ENCODE measurements at places on chromosomes 11 and 22.

DNA sequence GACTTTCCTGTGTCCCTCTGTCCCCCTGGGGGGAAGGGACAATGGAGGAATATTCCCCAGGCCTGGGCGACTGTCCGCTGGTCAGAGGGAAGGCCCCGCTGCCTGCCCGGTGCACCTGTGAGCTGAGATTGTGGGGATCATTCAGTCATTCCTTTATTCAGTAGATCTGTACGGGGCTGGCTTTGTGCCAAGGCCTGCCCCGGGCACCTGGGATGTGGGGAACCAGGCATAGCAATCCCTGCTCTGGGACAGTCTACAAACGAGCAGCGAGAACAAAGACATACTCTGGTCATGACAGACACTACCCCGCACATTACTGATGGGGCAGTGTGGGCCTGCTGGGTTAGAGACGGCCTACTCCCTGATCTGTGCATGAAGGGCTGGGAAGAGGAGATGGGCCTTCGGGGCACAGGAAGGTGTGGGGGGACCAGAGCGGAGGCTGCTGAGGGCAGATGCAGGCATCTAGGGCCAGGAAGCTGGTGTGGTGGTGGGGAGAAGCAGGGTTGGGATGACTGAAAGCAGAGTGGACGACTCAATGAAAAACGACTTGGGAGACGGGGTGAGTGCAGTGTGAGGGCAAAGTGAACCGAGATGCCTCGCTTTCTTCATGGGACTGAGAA is 1.8 kb upstream of the MYO7A start:
- DNase-seq, result no peak

DNA sequence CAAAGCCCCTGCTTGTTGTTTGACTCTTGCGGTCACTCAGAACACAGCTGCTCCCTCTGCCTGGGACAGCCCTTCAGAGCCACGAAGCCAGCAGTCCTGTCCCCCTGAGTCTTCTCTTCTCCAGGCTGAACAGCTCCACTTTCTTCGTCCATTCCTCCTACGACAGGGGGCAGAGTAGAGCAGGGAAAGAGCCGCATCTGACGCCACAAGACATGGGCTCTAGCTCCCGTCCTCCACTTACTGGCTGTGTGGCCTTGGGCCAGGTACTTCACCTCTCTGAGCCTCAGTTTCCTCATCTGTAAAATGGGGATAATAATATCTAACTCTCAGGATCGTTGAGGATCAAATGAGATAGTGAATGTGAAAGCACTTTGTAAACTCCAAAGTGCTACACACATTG is 29.9 kb downstream of the CHRDL2 start:
- no peak for DNase-seq

- no peak for DNase-seq
Measured at GRCh38 chr22:26979294-26979693, 321.9 kb downstream of the MIAT start.

- no peak for DNase-seq
Measured at GRCh38 chr11:22454461-22455090, 116.4 kb downstream of the SLC17A6 start.

GRCh38 chr11:12770966-12771597 is 96.9 kb downstream of the TEAD1 start:
- DNase-seq, result no peak

DNA sequence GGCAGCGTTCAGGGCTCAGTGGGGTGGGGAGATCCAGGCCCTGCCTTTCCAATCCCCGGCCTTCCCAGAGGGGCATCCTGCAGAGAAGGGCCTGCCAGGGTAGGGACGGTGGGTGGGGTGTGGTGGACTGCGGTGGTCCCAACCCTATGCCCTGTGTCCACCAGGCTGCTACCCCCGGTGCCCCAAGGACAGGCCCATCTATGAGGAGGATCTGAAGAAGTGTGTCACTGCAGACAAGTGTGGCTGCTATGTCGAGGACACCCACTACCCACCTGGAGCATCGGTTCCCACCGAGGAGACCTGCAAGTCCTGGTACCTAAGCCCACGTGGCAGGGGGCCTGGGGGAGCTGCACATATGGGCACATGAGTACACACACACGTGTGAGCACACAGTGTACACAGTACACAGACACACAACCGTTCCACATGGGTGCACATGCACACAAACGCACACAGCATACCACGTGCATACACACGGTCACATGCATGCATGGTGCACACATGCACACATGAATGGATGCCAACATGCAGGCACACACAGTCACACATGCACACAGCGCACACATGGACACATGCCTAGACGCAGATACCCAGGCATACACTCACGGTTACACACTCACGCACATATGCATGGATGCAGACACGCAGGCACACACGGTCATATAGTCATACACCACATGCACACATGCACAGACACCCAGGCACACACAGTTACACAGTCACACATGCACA is 16.1 kb downstream of the MUC2 start:
- DNase-seq, result no peak

- DNase-seq, result no peak
Measured at GRCh38 chr11:134576286-134576685, 164.2 kb upstream of the B3GAT1 start.

DNA sequence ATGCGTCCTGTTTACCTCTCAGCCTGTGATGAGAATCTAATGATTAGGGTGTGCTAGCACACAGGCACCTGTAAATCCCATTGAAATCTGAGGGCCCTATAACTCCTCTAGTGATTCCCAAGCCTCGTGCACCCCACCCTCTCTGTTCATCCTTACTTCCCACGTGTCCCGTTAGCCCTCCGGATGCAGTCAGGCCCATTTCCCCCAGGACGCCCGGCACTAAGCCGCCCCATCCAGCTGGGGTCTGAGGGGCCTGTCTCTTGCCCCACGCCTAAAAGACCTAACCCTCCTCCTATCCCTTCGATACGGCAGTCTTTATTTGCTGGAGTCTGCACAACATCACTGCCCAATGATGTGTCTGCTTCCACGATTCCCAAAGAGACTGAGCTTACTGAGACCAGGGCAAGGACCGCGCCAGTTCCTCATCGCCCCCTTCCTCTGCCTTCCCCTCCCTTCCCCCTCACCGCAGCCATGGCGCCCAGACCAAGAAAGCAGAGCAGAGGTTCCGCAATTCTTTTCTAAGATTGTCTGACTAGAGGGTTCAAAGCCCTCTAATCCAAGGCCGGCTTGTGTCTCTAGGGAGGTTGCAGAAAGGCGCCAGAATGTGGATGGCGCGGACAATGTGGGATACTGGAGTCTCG is 1.1 kb upstream of the FADS2 start:
- peak; percentile 58 for DNase-seq

- DNase-seq, result no peak
Measured at GRCh38 chr11:133984828-133985227, 28.1 kb upstream of the IGSF9B start.

- no peak for DNase-seq
Measured at GRCh38 chr22:45246060-45246985, 5.6 kb upstream of the KIAA0930 start.

DNA sequence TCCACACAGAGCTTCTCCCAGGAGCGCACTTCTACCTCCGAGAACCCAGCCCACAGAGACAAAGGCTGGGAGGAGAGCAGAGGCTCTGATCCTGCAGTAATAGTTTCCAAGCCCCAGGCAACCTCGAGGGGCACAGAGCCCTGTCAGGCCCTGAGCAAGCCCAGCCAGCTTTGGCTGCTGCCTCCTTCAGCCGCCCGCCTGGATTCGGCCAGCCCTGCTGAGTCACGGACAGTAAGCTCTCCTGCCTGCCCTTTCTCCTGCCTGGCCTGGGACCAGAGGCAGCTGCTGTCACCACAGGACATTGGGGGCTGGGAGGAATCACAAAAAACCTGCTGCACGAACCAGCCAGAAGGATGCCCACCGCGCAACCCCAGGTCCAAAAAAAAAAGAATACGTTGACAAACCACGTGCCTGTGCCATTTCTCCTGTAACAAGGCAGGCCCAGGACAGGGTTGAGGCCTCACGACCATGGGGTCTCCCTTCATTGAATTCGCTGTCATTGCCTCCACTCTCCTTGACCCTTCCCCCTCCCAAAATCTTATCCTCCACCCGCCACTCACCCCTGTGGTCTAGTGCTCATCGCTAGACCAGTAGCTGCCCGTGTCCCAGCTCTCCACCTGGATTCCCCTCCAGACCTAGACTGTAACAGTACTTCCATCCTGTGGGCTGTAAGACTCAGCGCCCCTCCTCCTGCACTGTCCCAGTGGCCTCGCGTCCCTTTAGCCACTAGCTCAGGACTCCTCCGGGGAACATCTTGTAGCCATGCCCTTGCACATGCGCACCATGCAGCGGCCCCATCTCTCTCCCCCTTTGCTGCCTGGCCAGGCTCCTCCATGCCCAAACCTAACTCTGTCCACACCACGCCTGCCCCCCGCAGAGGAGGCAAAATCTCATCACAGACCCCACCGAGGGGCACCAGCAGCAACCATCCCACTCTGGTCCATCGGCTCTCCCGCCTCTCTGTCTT is 7.4 kb upstream of the SLC22A12 start:
- no peak for DNase-seq

DNA sequence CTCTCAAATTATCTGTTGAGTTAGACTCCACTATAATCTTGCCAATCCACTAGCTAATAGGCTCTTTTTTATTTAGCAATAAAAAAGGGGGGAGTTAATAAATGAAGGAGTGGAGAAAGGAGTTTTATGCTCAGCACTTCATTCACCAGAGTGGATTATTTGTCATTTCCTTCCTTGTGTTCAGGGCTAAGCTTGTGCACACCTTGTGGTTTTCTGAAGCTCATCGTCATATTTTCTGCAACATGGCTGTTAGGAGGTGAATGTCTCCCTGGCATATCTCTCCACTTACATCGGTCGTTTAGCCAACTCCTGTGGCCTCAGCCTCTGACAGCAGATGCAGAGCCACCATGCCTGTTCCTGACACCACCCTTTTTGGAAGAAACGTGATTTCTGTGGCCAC is 83.9 kb upstream of the MTNR1B start:
- no peak for DNase-seq

- DNase-seq, result no peak
Measured at GRCh38 chr11:117969160-117969991, 16.8 kb upstream of the IL10RA start.

DNA sequence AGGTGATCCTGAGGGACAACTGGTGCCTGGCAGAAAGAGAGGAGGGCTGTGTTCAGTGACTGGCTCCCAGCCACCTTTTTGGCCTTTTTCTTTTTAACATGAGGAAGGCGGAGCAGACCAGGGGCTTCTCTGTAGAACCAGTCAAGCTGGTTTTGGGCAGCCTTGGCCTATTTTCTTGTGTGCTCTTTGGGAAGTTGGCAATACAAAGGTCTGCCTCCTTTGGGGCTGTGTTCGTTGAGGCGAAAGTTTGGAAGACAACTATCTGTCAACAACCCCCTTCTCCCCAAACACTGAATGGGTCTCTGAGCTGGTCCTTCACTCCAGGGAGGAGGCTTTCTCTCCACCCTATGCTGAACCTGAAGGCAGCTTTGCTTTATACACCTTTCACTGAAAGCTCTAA is 8.5 kb downstream of the MARK2 start:
- DNase-seq, result no peak

- DNase-seq, result no peak
Measured at GRCh38 chr11:88520391-88520790, 182.9 kb upstream of the CTSC start.
